ENCODE measurements at places on chromosomes 7 and 10.

- no peak for DNase-seq
Measured at GRCh38 chr7:92357260-92357659, 90.0 kb upstream of the GATAD1 start.

DNA sequence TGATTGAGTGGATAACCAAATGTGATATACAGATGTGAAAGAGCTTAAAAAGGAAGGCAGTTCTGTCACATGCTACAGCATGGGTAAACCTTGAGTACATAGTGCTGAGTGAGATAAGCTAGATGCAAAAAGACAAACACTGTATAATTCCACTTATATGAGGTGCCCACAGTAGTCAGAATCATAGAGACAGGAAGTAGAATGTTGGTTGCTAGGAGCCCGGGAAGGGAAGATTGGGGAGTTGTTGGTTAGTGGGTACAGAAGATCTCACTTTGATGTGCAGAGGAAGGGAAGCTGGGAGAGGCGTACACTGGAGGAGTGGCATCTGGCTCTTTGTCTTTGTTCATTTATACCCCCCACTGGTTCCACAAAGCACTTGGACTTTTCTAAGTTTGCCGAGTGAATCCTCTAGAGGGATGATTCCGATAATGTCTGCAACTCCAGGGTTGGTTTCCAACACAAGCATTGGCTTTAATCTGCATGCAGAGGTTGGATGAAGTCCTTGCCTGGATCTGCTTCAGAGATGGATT is 39.5 kb downstream of the TSPAN14 start:
- DNase-seq, result no peak

- DNase-seq, result no peak
Measured at GRCh38 chr10:50281967-50282522, 30.7 kb upstream of the ASAH2 start.

DNA sequence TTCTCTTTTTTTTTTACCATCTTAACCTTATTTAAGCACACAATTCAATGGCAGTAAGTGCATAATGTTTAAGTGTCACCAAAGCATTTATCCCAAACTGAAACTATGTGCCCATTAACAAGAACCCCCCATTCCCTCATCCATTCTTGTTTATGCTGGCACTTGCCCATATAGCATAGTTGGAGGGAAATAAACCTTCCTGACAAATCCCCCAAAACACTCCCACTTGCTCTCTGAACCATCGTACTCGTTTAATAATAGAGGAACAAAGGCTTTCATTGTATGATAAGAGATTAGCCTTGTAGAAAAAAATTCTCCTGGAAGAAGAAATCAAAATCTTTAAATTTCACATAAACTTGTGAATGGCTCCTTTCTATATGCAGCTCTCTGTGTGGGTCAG is 26.4 kb upstream of the KCNMA1 start:
- no peak for DNase-seq

DNA sequence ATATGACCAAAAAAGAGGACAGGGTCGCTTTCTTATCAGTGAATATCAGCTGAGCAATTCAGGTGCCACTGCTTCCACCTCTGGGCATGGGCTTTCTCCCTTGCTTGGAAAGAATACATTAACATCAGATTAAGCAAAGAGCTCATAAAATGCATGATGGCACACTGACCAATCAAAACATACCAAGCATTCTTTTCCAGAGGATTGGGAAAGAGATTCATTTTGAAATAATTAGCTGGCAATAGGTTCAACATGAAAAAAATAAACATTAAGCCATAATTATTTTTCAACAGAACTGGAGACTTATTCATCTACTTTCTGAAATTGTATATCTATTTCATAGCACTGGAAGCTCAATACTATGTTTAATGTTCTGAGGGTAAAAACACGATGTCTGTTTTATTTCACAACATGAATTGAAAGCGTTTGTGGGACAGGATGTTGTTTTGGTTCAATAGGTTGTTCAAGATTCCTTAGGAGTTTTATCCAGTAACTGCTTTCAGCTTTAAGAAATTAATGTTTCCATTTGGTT is 53.2 kb downstream of the TFAM start:
- no peak for DNase-seq

GRCh38 chr7:130463553-130464434 is 23.0 kb upstream of the CEP41 start:
- DNase-seq, result no peak

DNA sequence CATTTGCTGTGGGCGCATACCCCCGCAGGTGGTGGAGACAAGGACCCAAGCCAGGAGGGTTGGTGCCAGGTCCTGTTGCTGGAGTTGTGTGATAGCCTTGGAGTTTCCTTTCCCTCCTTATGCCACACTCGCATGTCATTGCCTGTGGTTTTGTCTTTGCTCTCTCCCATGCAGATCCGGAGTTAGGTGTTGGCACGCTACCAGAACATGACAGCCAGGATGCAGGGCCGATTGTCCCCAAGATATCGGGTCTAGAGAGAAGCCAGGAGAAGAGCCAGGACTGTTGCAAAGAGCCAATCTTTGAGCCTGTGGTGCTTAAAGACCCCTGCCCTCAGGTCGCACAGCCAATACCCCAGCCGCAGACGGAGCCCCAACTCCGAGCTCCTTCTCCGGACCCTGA is 369.2 kb upstream of the GALNT17 start:
- no peak for DNase-seq

- no peak for DNase-seq
Measured at GRCh38 chr7:124688991-124689390, 76.6 kb downstream of the GPR37 start.

DNA sequence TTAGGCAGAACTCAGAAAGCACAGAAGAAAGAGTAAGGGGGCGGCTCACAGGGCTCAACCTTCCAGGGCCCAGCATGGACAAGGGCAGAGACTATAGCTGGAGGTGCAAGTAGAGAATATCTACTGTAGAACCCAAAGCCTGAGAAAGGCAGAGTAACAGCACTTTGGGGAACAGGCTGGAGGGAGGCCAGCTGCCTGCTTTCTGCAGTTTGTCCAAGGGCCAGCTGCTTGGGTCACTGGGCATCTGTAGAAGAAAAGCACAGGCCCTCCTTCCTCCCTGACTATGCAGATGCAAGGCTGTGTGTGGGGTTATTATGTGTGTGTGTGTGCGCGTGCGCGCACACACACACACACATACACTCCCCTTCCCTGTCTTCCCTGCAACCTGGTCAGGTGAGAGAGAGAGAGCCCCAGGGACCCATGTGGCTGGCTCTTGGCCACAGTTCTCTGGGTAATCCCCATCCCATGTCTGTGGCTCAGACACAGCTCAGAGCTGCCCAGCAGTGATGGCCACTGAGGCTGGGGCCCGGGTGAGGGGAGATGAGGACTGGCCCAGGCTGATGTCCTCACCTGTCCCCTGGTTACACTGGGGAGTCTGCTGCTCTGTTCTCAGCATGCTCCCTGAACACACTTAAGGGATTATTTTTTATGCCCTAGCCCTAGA is 9.0 kb downstream of the ADRA2A start:
- no peak for DNase-seq

DNA sequence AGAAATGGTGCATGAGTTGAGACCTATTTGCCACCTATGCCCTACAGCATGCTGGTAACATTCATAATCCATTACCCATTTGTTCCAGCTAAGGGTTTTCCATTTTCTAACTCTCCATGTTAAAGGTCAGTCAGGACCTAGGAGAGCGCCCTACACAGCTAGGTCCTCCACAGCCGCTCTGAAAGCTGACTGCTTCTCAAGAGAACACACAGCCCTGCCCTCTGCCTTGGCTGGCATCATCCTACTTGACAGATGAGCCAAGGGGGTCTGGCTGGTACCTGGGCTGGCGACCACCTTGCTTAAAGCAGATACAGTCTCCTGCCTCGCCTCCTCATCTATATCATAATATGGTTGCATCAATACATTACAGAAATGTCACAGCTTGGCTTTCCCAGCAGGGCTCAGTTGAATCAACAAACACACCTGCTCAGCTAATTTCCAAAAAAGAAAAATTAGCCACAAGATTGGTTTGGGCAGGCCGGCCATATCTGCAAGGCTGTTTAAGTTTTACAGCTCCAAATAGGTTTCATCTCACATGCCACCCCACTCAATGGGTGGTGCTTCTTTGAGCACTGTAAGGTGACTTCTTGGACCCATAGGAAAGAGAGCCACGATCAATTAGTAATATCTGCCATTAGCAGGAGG is 17.3 kb downstream of the TLL2 start:
- no peak for DNase-seq

DNA sequence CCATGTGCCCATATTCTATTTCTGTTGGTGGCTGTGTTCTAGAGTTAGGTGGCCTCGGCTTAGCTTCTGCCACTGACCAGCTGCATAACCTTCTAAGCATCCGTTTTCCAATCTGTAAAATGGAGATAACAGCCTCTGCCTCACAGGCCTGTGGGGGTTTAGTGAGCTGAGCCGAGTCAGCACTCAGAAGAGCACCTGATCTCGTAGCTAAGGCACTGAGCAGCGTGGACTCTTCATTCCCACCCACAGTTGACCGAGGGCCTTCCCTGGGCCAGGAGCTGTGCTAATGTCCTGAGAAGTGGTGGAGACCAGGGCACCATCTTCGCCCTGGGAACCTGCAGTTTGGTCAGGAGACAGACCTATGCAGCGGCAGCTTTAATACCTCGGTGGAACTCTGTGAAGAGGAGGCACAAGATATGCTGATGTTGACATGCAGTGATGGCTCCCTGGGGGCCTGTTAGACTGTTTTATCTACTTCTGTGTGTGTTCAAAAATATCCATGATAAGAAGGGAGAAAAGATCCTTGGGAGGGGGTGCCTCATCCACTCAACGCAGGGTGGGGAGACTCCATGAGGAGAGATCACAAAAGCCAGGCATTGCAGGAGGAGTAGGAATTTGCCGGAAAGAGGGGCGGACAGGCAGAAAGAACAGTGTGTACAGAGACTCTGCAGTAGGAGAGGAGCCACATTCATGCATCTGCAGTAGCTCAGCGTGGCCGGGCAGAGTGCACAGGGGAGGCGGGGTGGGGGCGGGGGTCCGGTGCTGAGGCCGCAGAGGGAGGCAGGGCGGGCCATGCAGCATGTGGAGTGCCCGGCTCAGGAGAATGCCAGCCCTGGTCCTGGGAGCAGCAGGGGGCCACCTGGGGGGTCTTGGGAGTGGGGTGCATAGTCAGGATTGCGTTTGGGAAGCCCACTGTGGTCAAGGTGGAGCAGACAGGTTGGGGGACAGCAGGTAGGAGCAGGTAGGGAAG is 136.8 kb downstream of the C10orf105 start:
- DNase-seq, result no peak

- DNase-seq, result no peak
Measured at GRCh38 chr10:14806318-14806717, 31.5 kb downstream of the CDNF start.

DNA sequence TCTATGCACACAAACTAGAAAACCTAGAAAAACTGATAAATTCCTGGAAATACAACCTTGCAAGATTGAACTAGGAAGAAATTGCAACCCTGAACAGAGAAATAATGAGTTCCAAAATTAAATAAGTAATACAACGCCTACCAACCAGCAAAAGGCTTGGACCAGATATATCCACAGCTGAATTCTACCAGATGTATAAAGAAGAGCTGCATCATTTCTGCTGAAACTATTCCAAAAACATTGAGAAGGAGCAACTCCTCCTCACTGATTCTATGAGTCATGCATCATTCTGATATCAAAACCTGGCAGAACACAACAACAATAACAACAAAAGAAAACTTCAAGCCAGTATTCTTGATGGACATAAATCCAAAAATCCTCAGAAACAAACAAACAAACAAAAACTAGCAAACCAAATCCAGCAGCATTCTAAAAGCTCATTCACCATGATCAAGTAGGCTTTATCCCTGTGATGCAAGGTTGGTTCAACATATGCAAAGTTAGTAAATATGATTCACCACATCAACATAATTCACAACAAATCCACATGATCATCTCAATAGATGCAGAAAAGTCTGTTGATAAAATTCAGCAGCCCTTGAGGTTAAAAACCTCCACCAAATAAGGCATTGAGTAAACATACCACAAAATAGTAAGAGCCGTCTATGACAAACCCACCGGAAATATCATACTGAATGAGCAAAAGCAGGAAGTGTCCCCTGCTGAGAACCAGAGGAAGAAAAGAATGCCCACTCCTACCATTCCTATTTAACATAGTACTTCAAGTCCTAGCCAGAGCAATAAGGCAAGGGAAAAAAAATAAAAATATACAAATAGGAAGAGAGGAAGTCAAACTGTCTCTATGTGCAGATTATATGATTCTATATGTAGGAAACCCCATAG is 98.2 kb downstream of the PCDH15 start:
- DNase-seq, result no peak

DNA sequence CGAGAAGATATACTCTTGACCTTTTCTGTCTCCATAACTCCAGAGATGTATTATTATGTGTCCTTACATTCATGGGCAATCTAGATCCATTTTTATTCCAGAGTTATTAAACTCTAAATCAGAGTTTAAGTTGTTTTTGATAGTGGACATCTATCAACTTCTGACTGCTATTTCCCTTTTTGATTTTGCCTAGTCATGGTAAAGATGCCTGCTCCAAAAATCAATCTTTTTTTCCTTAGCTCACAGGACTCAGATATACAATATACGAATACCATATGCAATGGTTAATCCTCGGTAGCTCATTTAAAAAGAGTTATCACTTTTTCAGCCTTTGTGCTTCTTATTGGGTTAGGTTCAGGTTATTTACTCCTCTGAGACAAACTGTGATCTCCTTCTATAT is 15.8 kb upstream of the ZEB1 start:
- no peak for DNase-seq

DNA sequence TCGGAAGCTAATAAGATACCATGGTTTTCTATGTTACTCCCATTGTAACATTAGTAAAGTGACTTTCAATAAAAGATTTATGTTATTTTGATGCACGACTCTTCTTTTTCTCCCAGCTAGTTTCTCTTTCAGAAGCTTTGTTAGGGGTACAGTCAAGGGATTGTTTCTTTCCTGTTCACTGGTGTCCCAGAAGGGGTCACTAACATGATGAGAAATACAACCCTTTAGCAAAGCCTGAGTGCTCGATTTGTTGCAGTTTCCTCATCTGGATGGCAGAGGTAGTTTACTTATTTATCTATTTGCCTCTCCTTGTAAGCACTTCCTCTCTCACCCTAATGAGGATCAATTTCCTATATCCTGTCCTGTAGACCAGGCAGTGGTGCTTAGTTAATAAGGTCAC is 17.0 kb downstream of the SRI start:
- no peak for DNase-seq

GRCh38 chr10:127293640-127294039 is 97.2 kb upstream of the INSYN2A start:
- DNase-seq, result no peak

GRCh38 chr7:158388072-158388471 is 199.6 kb downstream of the PTPRN2 start:
- no peak for DNase-seq

DNA sequence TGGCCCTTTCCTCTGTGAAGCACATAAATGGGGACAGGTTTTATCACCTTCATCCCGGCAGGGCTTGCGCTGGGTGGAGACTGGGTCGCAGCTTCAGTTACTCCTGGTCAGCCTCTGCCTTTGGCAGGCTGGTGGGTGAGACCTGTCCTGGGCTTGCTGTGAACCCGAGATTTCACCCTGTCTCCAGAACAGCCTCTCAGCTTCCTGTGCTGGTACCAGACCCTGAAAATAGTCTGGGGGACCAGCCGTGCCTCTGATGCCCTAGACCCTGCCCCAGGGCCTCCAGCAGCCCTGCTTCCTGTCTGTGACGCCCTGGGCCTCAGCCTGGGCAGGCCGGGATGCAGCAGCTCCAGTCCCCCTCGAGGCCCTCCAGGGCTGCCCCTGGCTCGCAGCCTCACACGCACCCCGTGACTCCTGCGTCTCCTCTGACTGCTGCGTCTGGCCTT is 13.2 kb upstream of the PWWP2B start:
- DNase-seq, result no peak
